Articular chondrocyte of knee joint (primary cell): ENCODE measurements at places on chromosomes 6 and 20. TPM values are rescaled to one million over a fixed set of nuclear protein-coding genes. Genes with fewer than 3 reads are reported as not detected.

The WDR27 gene
- 25.2 and 28.5 TPM in 2 replicates for total RNA-seq

The TREML2 gene
- under 0.01 TPM in 1 of 2 replicates, not detected in the other for total RNA-seq

The ASIP gene
- total RNA-seq = 0.22 TPM in 1 of 2 replicates, not detected in the other

The ZSCAN9 gene
- 9.8 and 12.0 TPM in 2 replicates for total RNA-seq

The DEFB124 gene
- not detected in 2 replicates for total RNA-seq

The GCNT2 gene
- 2.6 and 3.0 TPM in 2 replicates for total RNA-seq

The HLA-DMB gene
- total RNA-seq = 0.11 TPM in 1 of 2 replicates, not detected in the other

The RAET1E gene
- 0.39 and 8.2 TPM in 2 replicates for total RNA-seq

The KHDC1 gene
- 3.6 and 4.7 TPM in 2 replicates for total RNA-seq

The CRIP3 gene
- 0.32 TPM in 1 of 2 replicates, not detected in the other for total RNA-seq

The CPXM1 gene
- total RNA-seq = 0.13 and 0.22 TPM in 2 replicates

The GABRR1 gene
- total RNA-seq = not detected in 2 replicates

The TFAP2D gene
- total RNA-seq = not detected in 2 replicates

The OPN5 gene
- total RNA-seq = not detected in 2 replicates

The DHX16 gene
- total RNA-seq = 22.9 and 23.0 TPM in 2 replicates

The CTCFL gene
- not detected in 2 replicates for total RNA-seq

The RAE1 gene
- 23.4 and 32.1 TPM in 2 replicates for total RNA-seq

The MRAP2 gene
- total RNA-seq = 27.2 and 36.6 TPM in 2 replicates

The MRPS18B gene
- 84.2 and 95.2 TPM in 2 replicates for total RNA-seq

The SIRT5 gene
- total RNA-seq = 7.7 and 9.3 TPM in 2 replicates

The CD109 gene
- 176 and 200 TPM in 2 replicates for total RNA-seq

The AVP gene
- total RNA-seq = not detected in 2 replicates

The ZSCAN23 gene
- total RNA-seq = 2.5 and 5.9 TPM in 2 replicates

The SLC22A23 gene
- total RNA-seq = 8.8 and 10.2 TPM in 2 replicates

The TNFRSF21 gene
- 0.26 and 0.65 TPM in 2 replicates for total RNA-seq

The CLPSL2 gene
- total RNA-seq = not detected in 2 replicates

The RAET1L gene
- not detected in 2 replicates for total RNA-seq

The TMEM170B gene
- 2.5 and 2.6 TPM in 2 replicates for total RNA-seq

The PRRT1 gene
- 0.39 and 0.54 TPM in 2 replicates for total RNA-seq

The NOX3 gene
- not detected in 2 replicates for total RNA-seq

The CAGE1 gene
- total RNA-seq = under 0.01 TPM in 2 replicates

The IRF4 gene
- total RNA-seq = 0.11 and 0.26 TPM in 2 replicates

The KCNK17 gene
- not detected in 2 replicates for total RNA-seq

The C6orf120 gene
- 48.7 and 52.8 TPM in 2 replicates for total RNA-seq

The PPP1R18 gene
- total RNA-seq = 47.8 and 67.2 TPM in 2 replicates

The HLA-G gene
- 0.11 and 0.13 TPM in 2 replicates for total RNA-seq

The SCUBE3 gene
- 3.4 and 17.0 TPM in 2 replicates for total RNA-seq

The SLC35D3 gene
- not detected in 2 replicates for total RNA-seq

The CNKSR3 gene
- 6.9 and 13.8 TPM in 2 replicates for total RNA-seq

The FAXC gene
- total RNA-seq = 0.65 and 1.1 TPM in 2 replicates
